ENCODE measurements at places on chromosomes 7 and 10.

- DNase-seq = no peak
Measured at GRCh38 chr10:45657033-45657926, 15.3 kb downstream of the ZFAND4 start.

- DNase-seq = no peak
Measured at GRCh38 chr7:101516851-101517250, 112.2 kb downstream of the MYL10 start.

- DNase-seq = no peak
Measured at GRCh38 chr10:26138613-26139012, 78.0 kb upstream of the GAD2 start.

GRCh38 chr7:143931739-143932138 lies 3.3 kb upstream of the OR2F2 start:
- DNase-seq = no peak

DNA sequence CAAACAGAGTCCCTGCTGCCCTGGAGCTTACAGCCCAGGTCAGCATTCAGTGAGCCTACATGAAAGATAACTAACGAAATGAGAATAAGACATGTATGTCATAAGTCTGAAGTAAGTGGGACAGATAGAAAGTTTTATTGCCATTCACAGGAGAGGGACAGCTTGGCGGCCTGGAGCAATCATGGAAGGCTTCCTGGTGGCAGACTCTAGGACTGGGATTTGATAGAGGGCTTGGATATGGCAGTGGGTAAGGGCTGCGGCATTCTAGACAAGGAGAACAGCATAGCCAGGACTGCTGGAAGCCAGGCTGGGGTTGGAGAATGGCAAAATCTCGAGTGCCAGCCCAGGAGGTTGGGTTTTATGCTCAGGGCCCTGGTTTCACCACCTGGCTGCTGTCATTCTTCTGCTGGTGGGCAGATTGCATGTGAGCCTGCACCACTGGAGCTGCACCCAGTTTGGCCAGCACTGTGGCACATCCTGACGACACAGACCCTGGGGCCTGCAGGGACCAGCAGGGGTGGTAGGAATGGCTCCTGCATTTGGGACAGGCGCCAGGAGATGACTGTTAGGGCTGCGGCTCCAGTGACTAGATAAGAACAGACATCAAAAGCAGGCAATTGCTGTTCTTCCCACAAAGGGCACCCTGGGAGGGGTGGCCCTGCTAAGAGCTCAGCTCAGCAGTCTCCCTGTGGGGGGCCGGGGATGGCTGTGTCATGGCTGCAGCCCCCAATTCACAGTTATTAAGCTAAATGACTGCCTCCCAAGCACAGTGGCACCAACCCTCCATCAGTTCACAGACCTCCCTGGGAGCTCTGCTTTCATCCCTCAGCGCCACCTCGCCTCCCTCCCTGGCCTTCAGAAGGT lies 161.1 kb downstream of the RPS24 start:
- DNase-seq = no peak
